ENCODE measurements at places on chromosomes 3 and 15.

DNA sequence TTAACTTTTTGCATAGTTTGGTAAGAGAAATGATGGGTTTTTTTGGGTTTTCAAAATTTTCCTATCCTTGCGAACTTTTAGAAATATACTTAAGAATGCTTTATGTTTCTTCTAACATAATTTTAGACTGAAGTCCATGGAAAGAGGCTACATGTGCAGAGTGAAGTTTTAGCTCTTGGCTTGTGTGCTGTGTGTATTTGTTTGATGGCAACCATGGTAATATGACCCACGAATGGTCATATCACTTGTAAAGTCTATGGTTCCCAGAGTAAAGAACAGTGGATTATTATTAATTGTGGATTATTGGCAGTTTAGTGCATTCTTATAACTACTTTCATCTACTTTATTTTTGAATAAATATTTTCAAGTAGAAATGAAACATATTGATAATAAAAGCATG is 124.0 kb upstream of the GOLGA6L4 start:
- no peak for DNase-seq

GRCh38 chr3:30681649-30682211 is 75.3 kb downstream of the TGFBR2 start:
- peak; percentile 66 for DNase-seq

- no peak for DNase-seq
These were observed 116.9 kb upstream of the LRRFIP2 start for GRCh38 chr3:37291275-37291700.

- DNase-seq: no peak
These were observed 197.0 kb upstream of the KCNH8 start for GRCh38 chr3:18951333-18951732.

DNA sequence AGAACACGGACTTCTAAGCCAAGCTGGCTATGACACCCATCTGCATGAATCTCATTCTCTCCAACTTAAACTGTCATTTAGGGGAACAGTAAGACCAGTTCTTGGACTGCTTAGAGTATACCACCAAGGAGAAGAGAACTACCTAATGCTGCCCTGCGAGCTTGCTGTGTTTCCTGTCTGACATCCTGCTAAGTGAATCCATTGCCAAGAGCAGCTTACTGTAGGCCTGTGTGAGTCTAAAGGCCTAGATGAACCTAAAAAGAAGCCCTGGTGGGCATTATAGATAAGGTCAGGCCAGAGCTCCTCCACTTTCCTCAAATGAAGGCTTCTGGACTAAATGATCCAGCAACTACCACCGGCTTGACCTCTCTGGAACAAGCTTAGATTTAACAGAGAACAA is 15.0 kb downstream of the LZTFL1 start:
- DNase-seq: no peak

DNA sequence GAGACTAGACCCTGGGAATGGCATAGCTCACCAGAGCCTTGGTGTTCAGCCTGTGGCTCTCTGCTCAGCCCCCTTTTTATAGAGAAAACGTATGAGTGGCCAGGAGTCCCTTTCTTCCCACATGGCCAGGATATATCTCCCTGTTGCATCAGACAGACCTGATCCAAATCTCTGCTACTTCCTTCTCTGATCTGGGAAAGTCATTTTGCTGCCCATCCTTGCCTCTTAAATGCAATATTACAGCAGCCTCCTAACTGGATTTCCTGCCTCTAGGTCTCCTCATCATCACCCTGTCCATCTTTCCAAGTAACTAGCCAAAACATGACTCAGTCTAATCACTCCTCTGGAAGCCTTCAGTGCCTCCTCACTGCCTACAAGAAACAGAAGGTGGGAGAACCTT is 42.9 kb downstream of the CTDSPL start:
- no peak for DNase-seq

- DNase-seq: no peak
These were observed 330.5 kb upstream of the CTDSPL start for GRCh38 chr3:37531066-37531720.

- DNase-seq: no peak
These were observed 11.0 kb upstream of the VPS39 start for GRCh38 chr15:42218953-42219592.

- no peak for DNase-seq
These were observed 68.2 kb downstream of the RAB11A start for GRCh38 chr15:65937476-65937875.

DNA sequence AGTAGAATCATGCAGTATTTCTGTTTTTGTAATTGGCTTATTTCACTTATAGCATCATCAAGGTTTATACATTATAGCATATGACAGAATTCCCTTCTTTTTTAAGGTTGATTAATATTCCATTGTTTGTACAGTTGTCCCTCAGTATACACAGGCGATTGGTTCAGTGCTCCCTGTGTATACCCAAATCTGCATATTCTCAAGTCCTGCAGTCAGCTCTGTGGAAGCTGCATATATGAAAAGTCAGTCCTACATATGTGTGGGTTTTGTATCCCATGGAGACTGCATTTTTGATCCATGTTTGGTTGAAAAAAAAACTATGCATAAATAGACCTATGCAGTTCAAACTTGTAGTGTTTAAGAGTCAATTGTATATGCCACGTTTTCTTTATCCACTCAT is 127.7 kb downstream of the ISL2 start:
- no peak for DNase-seq

- DNase-seq: peak; percentile 26
These were observed 21.2 kb downstream of the TFDP2 start for GRCh38 chr3:142127941-142128658.

DNA sequence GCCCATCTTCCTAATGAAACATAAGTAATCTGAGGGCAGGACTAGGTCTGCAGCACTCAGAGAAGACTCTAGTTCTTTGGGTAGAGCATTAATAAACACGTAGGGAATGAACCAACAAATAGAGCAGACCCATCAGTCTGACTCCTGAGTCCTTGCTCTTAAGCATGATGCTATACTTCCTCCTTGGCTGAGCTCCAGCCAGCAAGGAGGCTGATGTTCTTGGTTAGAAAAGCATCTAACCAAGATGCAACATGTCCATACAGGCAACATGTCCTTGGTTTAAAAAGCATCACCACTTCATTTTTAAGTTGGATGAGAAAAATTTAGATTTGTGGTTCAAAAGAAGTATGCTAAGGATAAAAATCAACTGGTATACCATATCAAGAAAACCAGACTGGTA is 8.5 kb upstream of the MYH15 start:
- no peak for DNase-seq

GRCh38 chr3:73846951-73847350 is 222.2 kb upstream of the PDZRN3 start:
- DNase-seq: no peak

DNA sequence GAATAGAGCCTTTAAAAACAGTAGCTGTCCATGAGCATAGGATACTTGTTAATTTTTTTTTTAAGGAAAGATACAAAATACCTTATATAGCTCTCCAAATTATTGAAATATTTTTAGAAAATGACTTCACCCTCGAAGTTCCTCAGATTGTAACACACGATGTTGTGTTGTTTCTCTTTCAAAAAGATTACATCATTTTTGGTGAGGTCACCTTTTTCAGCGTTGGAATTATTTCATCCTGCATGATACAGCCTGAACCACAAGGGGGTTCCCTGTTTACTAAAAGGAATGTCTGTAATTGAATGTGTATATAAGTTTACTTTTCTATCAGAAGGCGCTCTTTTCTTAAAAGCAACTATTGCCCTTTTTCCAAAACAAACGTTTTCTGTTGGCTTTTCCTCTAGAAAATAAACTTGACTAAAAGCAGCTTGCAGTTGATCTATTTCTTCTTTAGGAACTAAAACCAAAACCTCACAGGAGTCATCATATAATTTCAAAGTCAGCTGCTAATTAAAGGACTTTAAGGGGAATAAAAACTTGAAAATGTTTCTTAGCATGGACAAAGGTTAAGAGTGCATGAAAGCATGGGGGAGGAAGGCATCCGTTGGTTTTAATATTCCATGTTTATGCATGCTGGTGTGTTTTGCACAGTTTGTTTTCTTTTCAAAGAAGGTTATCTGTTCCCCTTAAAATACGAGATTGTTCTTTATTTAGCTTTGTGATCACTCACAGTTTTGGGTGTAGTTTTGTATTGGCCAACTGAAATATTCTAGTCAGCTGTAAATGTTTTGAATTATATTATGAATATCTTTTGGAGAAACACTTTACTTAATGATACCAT is 29.4 kb downstream of the LYSMD4 start:
- DNase-seq: no peak

GRCh38 chr3:116445311-116445841 is at the start of gene LSAMP:
Gene LSAMP (minus strand): TSS chr3:116445487.
- DNase-seq: peak; percentile 74

DNA sequence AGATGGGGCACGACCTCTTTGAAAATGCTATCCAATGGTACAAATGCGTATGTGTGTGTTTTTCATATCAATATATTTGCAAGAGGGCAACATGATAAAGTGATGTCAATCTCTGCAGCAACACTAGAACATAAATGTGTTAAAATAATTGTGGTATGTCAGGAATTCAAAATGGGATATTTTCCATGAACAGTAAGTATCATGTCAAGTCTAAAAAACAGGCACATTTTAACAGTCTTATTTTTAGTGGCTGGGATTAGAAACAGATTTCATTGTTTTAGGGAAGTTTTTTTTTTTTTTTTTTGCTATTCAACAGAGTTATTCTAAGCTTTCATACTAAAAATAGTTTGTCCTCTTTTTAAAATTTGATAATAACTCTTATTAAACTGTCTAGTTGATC is 209.8 kb downstream of the GAP43 start:
- DNase-seq: no peak

GRCh38 chr3:173066044-173067004 is 74.7 kb downstream of the SPATA16 start:
- peak; percentile 24 for DNase-seq

GRCh38 chr3:43094381-43094780 is 11.5 kb downstream of the POMGNT2 start:
- no peak for DNase-seq

GRCh38 chr15:98898122-98898521 is 109.5 kb downstream of the PGPEP1L start:
- DNase-seq: no peak

DNA sequence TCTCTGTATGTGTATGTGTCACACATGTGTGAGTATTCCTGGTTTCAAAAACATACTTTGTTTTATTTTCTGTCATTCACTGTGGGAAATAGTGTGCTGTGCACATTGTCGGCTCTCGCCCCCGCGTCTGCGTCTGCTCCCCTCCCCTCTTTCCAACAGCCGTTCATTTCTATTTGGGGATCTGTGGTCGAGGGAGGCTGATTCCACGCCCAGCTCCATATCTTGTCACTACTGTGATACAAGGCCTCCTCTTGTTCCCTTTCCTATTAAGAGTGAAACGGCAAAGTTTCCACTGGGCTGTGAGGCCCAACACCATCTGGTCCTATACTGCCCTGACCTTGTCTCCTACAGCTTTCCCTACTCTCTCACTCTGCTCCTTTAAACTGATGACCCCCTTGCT is 172.5 kb upstream of the LRIG1 start:
- no peak for DNase-seq

DNA sequence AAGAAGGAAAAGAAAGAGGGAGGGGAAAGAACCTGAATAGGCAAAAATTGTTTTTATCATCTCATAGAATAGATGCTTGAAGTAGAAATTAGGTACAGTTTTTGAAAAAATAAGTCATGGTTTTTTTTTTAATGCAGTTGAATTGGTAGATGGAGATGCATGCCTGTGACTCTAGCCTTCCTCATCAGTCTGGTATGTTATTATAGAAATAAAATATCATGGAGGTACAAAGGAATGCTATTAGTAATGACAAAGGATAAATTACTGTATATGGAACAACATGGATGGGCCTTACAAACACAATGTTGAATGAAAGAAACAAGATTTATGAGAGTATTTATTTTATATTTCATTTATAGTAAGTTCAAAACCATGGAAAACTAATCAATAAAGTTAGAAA is 162.4 kb upstream of the GALNT15 start:
- DNase-seq: no peak

DNA sequence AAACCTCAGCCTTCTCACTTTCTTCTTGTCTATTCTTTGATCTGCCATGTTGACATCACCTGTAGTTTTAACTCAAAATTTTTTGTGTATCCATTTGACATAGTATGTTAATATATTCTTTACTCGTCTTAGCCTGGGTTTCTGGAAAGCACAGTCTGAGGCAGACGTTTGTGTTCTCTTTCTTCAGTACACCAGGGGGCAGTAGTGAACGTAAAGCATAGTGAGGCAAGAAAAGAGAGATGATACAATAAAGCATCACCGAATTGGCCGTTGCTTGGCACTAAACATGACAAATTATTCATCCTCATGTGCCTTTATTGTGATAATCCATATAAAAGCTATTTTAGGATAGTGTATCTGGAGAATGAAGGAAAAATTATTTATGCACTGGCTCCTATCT is 141.0 kb upstream of the MYRIP start:
- DNase-seq: peak; percentile 17

DNA sequence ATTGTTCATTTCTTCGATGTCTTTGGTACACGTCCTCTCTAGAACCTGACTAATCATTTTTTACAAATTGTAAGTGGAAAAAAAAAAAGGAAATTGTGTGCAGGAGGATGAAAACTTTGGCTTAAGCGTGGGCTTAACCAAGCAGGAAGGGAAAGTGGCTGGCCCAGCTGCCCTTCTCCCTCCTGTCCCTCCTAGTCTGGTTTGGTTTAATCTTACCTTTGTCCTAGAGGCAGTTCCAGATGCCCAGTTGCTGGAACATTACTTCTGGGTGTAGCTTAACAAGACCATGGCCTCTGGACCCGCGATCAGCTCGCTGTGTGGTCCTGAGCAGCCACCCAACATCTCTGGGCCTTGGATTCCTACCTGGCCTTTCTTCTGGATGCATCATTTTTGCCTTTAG is 15.4 kb downstream of the PAQR5 start:
- DNase-seq: no peak

DNA sequence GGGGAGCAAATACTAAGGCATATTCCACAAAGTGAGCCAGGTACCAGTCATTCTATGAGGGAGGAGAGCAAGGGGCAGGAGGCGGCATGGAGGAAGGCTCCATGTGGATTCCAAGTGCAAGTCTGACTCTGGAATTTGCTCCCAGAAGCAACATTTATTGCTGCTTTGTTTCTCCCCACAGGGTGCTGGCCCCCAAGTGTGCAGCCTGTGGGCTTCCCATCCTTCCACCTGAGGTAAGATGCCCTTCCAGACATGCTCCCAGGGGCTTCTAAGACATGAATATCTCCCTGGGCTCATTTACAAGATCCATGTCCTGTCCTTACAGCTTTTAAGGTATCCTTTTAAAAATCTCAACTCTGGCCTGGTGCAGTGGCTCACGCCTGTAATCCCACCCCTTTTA is 15.9 kb upstream of the SACM1L start:
- DNase-seq: peak; percentile 76

- DNase-seq: no peak
These were observed 78.3 kb downstream of the APBA2 start for GRCh38 chr15:28964098-28964497.
